ENCODE measurements at places on chromosomes 16 and 17.

DNA sequence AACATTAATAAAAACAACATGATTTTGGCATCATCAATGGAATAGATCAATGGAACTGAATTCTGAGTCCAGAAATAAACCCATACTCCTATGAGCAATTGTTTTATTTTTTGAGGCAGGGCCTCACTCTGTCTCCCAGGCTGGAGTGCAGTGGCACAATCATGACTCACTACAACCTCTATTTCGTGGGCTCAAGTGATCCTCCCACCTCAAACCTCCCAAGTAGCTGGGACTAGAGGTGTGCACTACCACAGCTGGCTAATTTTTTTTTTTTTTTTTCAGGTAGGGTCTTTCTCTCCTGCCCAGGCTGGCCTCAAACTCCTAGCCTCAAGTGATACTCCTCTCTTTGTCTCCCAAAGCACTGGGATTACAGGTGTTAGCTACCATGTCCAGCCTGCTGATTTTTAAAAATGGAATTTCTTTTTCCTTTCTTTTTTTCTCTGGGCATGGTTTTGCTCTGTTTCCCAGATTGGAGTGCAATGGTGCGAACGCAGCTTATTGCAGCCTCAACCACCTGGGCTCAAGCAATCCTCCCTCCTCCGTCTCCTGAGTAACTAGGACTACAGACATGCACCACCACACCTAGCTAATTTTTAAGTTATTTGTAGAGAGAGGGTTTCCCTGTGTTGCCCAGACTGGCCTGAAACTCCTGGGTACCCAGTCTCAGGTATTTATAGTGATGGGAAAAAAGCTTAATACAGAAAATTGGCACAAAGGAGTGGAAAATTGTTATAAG is 7.3 kb upstream of the PRDM7 start:
- DNase-seq = no peak

- DNase-seq = no peak
These were observed at the start of gene DNASE1L2 for GRCh38 chr16:2236337-2237101. TSS of gene DNASE1L2 (plus strand) at chr16:2236444. CDS start at chr16:2236817, 373 bp downstream.

GRCh38 chr16:68355447-68356248 is 44.8 kb downstream of the PRMT7 start:
- DNase-seq = no peak

GRCh38 chr17:12664894-12665262 is 812 bp upstream of the MYOCD start:
- DNase-seq = no peak

DNA sequence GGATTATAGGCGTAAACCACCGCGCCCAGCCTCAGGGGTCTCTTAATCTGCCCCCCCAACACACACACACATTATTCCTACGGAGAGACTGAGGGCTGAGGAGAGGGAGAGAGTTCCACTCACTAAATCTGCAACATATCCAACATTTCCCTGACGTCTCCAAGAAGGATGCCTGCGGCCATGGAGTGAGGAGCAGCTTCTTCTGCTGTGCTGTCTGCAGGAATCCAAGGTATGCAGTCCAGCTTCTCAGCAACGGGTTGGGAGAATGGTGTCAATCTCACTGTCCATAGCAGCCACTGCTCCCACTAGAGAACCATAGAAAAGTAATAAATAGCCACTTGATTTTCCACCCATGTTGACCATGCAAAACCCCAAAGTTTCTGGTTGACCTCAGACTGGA is 5.1 kb upstream of the PLXDC1 start:
- no peak for DNase-seq

DNA sequence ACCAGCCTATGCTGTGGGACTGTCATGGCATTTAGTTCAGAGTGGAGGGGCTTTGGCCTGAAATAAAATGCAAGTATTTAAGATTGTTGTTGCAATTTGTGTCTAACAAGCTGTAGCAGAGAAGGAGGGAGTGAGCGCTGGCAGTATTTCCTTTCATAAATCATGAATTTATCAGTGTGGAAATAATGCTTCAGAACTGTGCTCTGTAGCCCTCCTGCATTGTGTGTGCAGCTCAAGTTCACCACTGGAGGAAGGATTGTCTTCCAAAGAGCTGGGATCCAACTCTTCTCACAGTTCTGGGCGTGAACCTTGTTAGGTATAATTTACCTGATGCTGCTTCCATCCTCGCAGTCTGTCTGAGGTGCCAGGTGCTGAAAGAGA is 15.1 kb downstream of the SNX11 start:
- peak; percentile 99 for DNase-seq

GRCh38 chr17:30550512-30551273 is 73.5 kb downstream of the GOSR1 start:
- no peak for DNase-seq

- DNase-seq = no peak
These were observed 22.6 kb downstream of the LGALS3BP start for GRCh38 chr17:78957128-78957527.

GRCh38 chr16:78461496-78462287 is 362.2 kb downstream of the WWOX start:
- peak; percentile 24 for DNase-seq

GRCh38 chr17:19333736-19334290 is 28.7 kb downstream of the B9D1 start:
- DNase-seq = no peak

GRCh38 chr16:263944-264343 is 11.8 kb downstream of the RGS11 start:
- no peak for DNase-seq

DNA sequence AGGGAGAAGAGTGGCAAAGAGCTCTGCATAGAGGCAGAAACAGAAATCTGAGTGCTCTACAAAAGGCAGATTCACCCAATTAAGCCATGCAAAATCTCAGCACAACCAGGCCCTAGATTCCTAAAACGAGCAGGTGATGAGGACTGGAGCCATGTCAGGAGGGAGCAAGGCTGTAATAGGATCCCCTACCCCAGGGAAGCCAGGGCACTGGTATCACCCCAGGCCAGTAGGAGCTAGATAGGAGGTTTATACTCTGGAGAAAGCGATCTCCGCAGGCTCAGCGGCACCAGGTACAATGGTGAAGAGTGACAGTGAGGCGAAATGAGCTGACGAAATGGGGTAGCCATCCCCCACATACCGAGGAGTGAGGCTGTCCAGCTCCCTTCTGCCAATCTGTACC is 171.5 kb downstream of the PARN start:
- no peak for DNase-seq

DNA sequence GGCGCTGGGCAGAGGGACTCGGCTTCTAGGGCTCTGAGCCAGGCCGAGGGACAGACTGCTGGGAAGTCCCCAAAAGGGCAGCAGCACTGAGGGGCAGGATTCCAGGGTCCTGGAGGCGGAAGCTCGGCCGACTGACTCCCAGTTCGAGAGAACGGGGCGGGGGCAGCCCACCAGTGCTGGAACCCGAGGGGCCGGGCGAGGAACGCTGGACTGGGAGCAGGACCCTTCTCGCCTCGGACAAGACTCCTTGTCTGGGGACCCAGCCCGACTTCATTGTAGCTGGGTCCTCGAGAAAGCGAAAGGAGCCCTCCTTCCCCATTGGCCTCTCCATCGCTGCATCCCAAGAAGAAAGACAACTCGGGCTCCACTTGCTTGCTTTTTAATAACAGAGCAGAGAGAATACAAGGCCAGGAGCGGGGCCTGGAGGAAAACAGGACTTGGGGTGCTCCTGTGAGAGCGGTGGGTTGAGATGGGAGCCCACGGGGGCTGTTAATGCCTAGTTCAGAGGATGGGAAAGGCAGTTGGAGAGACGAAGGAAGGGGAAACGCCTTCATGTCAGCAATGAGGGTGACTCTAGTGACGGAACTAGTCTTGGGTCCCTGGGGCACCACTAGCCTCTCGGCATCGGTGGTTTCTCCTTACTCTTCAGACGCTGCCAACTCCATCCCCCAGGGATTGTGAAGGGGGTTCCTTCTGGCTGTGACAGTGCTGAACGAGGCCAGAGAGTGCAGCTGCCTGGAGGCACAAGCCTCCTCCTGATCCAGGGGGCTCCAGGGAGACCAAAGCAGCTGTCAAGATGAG is 492 bp upstream of the CAMTA2 start:
- no peak for DNase-seq

DNA sequence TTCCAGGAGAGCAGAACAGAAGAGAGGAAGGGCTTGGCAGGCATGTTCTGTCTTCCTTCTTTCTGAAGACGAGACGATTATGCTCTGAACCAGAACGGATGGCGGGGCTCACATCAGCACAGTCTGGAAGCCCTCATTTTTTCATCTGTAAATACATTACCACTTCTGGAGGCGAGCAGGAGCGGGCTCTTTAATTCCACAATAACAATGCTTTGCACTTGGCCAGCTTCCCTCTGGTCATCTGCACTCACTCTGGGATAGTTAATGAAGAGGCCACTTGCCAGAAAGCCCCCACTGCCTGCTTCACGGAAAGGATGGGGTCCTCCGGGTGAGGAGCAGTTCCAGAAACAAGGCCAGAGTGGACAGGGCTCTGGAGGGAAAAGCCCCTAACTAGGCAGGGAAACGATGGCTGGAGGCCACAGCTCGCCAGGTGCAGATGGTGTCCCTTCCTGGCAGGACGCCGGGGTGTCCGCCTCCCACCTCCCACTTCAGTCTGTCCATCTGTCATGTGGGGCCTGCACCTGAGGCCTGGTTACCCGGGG is 13.1 kb upstream of the BCAR1 start:
- no peak for DNase-seq

GRCh38 chr17:27376637-27377547 is 79.4 kb upstream of the KSR1 start:
- DNase-seq = no peak

DNA sequence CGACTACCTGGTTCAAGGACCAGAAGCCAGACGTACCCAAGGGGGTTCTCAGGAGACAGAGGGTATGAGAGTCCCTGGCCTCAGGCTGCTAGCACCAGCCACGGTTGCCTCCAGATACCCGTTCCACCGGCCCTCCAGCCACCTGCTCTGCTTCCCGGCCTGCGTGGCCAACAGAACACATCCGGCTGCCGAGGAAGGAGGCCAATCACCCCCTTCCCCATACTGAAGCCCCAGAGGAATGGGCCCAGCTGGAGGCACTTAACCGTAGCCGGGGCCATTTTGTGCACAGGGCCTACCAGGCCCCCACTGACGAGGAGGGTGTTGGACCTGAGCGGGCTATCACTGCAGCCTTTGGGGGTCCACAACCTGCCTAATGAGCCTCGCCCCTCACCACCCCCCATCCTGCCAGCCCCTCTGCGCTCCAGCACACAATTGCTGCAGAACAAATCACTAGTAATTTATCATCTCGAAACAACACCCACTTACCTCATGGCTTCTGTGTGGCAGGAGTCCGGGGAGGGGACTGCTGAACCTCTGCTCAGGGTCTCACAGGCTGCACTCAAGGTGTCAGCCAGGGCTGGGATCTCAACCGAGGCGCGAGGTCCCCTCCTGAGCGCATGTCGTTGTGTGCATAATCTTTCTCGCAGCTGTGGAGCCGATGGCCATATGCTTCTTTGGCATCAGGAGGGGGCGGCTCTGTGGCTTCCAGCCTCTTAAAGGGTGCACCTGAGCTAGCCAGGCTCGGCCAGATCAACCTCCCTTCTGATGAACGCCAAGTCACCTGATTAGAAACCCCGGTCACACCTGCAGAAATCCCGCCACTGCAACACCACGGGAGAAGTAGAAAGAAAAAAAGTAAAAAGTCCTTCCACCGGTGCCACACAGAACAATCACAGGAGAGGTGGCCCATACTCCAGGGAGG is 10.1 kb upstream of the KREMEN2 start:
- DNase-seq = no peak

- DNase-seq = no peak
These were observed 573.5 kb downstream of the KCNJ18 start for GRCh38 chr17:22265807-22266206.

GRCh38 chr17:859824-860195 is 77.7 kb downstream of the MRM3 start:
- no peak for DNase-seq

DNA sequence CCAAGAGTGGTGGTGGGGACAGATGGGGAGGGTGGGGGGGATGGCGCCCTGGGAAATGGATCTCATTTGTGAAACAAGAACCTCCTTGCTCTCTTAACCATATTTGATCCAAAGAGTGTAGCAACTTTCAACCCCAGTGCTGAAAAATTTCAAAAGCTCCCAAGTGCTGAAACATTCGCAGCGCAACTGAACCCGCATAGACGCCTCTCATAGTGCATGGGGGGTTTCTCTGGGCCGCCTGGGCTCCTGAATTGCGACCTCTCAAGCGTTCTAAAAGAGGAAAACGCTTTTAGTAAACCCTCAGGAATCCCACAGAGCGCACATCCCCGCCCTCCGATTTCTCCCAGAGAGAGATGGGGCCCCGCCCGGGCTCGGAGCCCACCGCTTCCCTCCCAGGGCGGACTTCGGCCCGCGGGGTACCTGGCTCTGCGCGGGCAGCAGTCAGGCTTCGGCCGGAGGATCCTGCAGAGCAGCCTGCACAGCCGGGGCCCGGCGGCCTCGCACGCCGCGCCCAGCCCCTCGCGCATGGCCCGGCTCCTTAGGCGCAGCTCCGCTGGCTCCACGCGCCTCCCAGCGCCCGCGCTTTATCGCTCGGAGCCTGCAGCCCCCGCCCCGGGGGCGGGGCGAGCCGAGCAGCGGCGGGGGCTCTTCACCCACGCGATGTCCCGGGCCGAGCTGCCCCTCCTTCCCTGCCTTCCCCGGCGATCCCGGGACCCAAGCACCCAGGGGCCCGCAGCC is 7.0 kb downstream of the NOS2 start:
- peak; percentile 28 for DNase-seq

DNA sequence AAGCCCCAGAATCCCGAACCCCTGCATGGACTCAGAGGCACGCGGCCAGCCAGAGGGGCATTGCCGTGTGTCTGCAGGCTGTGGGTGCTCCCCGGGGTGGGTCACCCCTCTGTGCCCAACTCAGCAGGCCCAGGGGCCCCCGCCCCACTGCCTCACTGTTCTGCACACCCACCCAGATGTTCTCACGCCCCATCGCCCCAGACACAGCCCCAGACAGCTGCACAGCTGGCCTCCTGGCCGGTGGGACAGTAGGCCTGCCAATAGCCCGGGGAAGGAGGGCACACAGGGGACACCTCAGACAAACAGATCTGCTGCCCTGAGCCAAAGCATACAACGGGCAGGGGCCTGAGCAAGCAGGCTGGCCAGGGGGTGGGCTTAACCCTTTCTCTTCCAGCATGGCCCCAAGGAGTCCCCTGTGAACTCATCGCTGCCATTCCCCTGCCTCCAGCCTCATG is 27.6 kb upstream of the NXPH3 start:
- DNase-seq = no peak

- peak; percentile 92 for DNase-seq
These were observed 33.8 kb upstream of the CRISPLD2 start for GRCh38 chr16:84785843-84786581.

GRCh38 chr16:75361936-75362335 is 71.4 kb downstream of the CFDP1 start:
- no peak for DNase-seq

GRCh38 chr16:49734331-49734730 is 121.6 kb downstream of the ZNF423 start:
- DNase-seq = no peak
